Activated naive CD8-positive, alpha-beta T cell treated with anti-CD3 and anti-CD28 coated beads, Interleukin-2, amount 10 ng/mL, durations not matched to agents 7 days and 5 days (primary cell): ENCODE measurements at places on chromosomes 11 and 22. TPM values are rescaled to one million over a fixed set of nuclear protein-coding genes. Genes with fewer than 3 reads are reported as not detected.

CDC42BPG gene
- 3.4 TPM for total RNA-seq

- no peaks in the 10 kb centered on the region for H3K36me3 ChIP-seq
- peaks cover 18% of the 10 kb centered on the region for H3K4me1 ChIP-seq
- H3K27me3 ChIP-seq = peaks cover 17% of the 10 kb centered on the region
Measured at GRCh38 chr11:2772544-2773031, 72.8 kb upstream of the KCNQ1OT1 start.

GGT1 gene
- total RNA-seq = 25.7 TPM

DNA sequence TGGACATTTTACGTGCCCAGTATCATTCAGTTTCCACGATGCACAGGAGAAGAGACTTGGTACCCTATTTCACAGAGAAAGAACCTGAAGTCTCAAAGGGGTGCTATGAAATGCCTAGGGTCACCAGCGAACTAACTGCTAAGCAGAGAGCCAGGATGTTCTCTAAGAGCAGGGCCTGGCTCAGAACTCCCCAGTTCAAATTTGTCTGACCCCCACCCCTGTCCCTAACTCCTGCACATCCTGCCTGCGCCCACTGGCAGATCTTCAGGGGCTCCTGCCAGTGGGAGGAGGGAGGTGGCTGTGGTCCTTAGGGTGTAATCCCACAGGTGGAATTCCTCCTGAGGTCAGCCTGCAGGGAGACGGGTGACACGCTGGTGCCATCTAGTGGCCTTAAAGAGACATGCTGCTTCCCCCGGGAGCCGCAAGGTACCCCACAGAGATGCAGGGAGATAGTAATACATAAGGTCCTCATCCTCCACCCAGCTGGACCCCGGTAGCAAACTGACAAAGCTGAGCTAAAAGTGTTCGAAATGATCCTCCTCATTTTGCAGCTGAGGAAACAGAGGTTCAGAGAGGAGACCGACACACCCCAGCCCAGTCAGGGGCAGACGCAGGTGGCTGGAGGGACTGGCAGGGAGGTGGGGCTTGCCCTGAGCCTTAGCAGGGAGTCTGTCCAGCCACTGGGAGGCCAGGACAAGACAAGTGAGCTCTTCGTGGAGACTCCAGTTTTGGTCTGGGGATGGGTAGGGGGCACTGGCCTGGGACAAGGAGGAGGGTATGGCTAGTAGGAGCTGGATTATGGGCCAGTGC lies 34.1 kb downstream of the MB start:
- no peak overlapping the region for H3K27ac ChIP-seq
- H3K4me1 ChIP-seq = no peaks in the 10 kb centered on the region
- no peak overlapping the region for H3K4me3 ChIP-seq
- no peaks in the 10 kb centered on the region for H3K36me3 ChIP-seq
- no peaks in the 10 kb centered on the region for H3K27me3 ChIP-seq

DNA sequence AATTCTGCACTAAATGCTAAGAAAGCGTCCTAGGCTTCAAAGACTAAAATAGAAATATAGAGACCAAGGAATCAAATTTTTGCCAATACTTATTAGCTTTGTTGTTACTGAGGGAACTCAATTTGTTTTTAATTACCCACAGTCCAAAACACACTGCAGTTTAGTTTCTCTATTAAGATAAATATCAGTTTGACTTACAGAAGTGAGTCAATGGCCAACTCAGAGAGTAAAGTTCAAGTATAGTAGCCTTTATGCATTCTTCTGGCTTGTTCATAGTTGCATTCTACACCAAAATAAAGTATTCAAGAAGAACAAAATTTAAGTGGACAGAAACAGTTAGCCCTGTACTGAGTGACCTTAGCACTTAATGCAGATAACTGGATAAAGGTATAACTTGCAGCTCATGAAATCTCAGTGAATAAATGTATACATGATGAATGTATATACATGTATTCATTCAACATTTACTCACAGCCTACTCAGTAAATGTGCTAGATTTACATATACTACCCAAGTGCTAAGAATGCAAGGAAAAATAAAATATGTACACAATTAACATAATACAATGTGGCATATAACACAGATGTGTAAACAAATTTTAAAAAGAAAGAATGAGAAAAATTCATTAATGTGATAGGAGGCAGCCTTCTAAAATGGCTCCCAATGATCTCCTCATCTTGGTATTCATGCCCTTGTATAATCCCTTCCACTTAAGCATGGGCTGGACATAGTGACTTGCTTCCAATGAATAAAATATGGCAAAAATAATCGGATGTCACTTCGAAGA lies 9.7 kb upstream of the RNF141 start:
- H3K4me3 ChIP-seq = no peak overlapping the region
- H3K27me3 ChIP-seq = peaks cover 24% of the 10 kb centered on the region
- H3K36me3 ChIP-seq = no peaks in the 10 kb centered on the region
- no peak overlapping the region for H3K27ac ChIP-seq

DNA sequence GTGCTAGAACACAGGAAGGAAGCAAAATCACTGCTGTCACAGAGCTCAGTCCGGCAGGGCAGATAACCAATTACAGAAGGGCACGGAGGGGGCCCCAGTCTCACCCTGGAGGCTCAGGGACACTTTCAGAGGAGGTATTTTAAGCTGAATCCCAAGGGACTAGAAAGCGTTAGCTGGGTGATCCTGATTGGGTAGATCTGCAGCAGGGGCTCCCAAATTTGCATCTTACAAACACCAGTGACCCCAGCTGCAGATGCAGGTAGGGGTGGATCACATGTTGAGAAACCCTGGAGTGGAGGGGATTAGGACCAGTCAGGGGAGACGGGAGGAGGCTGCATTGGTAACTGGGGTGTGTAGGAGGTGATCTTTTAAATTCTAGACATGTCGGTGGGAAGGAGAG lies 91.4 kb downstream of the CSNK2A3 start:
- no peak overlapping the region for H3K27ac ChIP-seq
- H3K4me3 ChIP-seq = no peak overlapping the region
- H3K4me1 ChIP-seq = peaks cover 5% of the 10 kb centered on the region
- no peak for DNase-seq
- H3K36me3 ChIP-seq = no peaks in the 10 kb centered on the region

GRCh38 chr11:128179039-128179438 lies 408.3 kb downstream of the ETS1 start:
- H3K27ac ChIP-seq = no peak overlapping the region
- H3K4me3 ChIP-seq = no peak overlapping the region
- H3K36me3 ChIP-seq = no peaks in the 10 kb centered on the region
- H3K27me3 ChIP-seq = no peaks in the 10 kb centered on the region

DNA sequence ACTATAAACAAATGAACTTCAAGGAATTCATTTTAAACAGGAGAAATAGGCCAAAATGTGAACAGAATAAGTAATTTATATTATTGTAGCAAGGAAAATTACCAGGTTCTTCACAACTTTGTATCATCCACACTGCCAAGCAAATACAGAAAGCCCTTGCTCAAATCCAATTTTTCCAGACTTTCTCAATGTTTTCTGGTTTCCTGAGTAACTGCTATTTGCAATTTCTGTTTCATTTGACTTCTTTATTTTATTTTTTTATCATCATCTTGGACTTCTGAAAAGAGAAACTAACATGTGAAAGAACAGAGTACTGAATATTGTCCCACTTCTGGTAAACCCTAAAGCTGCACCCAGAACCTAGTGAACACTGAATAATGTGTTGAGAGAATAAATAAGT lies 61.0 kb downstream of the SLC1A2 start:
- peaks cover 3% of the 10 kb centered on the region for H3K27me3 ChIP-seq
- no peak overlapping the region for H3K27ac ChIP-seq
- no peak overlapping the region for H3K4me3 ChIP-seq
- H3K4me1 ChIP-seq = peaks cover 4% of the 10 kb centered on the region
- H3K36me3 ChIP-seq = no peaks in the 10 kb centered on the region
- no peak for DNase-seq

OVOL1 gene
- 0.14 TPM for total RNA-seq

GRCh38 chr22:20435436-20436306 lies 2.0 kb downstream of the SCARF2 start:
- H3K4me3 ChIP-seq = peak overlapping the region; percentile 35
- peak; percentile 28 for DNase-seq
- H3K4me1 ChIP-seq = peaks cover 9% of the 10 kb centered on the region
- H3K27me3 ChIP-seq = peaks cover 59% of the 10 kb centered on the region
- H3K27ac ChIP-seq = no peak overlapping the region
- no peaks in the 10 kb centered on the region for H3K36me3 ChIP-seq

OR8G5 gene
- not detected for total RNA-seq

DNA sequence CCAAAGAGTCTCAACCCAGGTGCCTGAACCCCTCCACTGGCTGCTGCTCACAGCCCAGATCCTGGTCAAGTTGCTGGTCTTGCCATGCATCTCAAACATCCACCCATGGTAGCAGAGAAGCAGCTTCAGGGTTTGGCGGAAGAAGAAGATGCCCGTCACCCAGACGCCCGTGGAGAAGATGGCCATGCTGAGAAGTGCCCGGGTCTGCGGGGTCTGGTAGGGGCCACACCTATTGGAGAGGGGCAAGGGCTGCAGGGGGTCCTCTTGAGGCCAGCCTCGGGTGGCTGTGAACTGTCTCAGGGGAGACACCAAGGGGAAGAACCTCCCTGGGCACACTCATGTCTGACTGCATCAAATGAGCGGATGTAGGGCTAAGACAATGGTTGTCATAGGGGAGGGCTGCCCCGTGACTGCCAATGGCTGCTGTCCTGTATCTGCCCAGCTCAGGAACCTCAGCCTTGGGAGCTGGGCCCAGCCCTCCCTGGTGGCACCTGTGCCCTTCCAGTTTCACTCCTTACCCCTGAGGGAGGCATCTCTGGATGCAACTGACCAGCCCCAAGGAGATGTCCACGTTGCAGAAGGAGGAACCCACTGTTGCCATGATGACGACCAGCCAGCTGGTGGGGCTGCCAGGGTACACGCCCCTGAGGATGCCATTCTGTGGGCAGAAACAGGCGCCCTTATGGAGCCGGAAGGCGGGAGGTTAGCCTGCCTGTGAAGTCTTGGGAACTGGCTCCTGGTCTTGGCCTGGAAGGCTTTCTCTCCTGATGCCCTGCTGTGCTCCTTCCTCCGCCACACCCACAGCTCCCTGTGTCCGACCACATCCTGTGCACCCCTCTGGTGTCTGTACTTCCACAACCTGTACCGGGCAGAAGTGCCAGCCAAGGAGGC lies 1.2 kb downstream of the CPT1B start:
- peak overlapping the region; percentile 80 for H3K27ac ChIP-seq
- H3K4me1 ChIP-seq = peaks cover 18% of the 10 kb centered on the region
- no peaks in the 10 kb centered on the region for H3K27me3 ChIP-seq
- peak overlapping the region; percentile 58 for H3K4me3 ChIP-seq
- peaks cover 27% of the 10 kb centered on the region for H3K36me3 ChIP-seq

- no peak overlapping the region for H3K4me3 ChIP-seq
- no peaks in the 10 kb centered on the region for H3K36me3 ChIP-seq
- no peak for DNase-seq
- no peaks in the 10 kb centered on the region for H3K4me1 ChIP-seq
- no peaks in the 10 kb centered on the region for H3K27me3 ChIP-seq
- no peak overlapping the region for H3K27ac ChIP-seq
Measured at GRCh38 chr11:132123854-132124835, 753.7 kb downstream of the NTM start.

LAMTOR1 gene
- total RNA-seq = 70.5 TPM

DNA sequence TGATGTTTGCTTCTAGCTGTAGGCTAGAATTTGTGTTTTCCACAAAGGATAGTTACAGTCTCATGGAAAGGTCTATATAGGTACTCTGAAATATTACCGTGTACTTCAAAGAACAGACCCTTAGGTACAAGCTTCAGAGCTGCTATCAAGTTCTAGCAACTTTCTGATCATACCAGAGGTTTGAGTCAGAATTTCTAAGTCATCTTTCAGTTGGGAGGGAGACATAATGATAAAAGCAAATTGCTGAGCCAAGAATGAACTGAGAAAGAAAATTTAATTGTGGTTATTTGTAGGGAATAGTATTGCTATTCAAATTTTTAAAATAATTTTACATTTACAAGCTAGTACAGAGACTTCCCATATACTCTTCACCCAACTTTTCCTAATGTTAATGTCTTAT lies 19.9 kb upstream of the ME3 start:
- no peaks in the 10 kb centered on the region for H3K36me3 ChIP-seq
- DNase-seq = no peak
- no peak overlapping the region for H3K4me3 ChIP-seq
- H3K27ac ChIP-seq = no peak overlapping the region
- H3K27me3 ChIP-seq = peaks cover 6% of the 10 kb centered on the region

BRD1 gene
- 56.7 TPM for total RNA-seq

DNA sequence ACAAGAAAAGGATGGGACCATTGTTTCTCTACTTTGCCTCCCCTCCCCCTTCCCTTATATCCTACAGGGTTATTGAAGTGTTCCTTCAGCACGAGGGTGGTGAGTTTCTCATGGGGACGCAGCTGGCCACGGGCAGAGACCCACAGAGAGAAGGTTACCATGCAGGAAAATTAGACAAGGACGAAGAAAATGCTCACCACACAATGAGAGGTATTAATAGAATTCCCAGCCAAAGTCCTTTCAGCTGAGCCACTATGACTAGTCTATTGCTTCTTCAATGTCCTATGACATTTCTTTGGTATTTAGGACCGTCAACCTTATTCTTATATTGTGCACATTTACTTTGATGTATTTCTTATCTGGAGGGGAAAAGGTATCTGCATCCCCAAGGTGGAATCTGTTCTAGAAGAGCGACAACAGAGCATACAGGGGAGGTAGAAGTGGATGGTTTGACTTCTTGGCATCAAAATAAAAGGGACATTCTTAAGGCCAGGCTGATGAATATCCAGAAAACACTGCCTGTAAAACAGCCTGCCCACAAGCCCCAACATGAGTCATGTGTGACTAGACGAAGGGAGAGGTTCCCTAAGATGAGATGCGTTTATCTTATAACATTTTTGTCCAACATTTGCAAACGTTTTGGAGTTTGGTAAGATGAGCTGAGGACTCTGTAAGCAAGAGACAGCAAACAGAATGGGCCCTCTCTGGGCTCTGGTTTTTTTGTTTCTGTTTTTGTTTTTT lies 209.8 kb upstream of the NARS2 start:
- H3K4me3 ChIP-seq = no peak overlapping the region
- DNase-seq = no peak
- no peak overlapping the region for H3K27ac ChIP-seq
- H3K27me3 ChIP-seq = peaks cover 5% of the 10 kb centered on the region
- H3K36me3 ChIP-seq = no peaks in the 10 kb centered on the region
- peaks cover 1% of the 10 kb centered on the region for H3K4me1 ChIP-seq
